ENCODE measurements at places on chromosomes 12 and 14.

GRCh38 chr14:87971010-87971409 lies 22.0 kb downstream of the GALC start:
- DNase-seq, result no peak

GRCh38 chr14:91143862-91144261 lies 30.0 kb downstream of the DGLUCY start:
- peak; percentile 47 for DNase-seq

- no peak for DNase-seq
Observed at GRCh38 chr12:127810041-127810440, 456.9 kb upstream of the TMEM132C start.

DNA sequence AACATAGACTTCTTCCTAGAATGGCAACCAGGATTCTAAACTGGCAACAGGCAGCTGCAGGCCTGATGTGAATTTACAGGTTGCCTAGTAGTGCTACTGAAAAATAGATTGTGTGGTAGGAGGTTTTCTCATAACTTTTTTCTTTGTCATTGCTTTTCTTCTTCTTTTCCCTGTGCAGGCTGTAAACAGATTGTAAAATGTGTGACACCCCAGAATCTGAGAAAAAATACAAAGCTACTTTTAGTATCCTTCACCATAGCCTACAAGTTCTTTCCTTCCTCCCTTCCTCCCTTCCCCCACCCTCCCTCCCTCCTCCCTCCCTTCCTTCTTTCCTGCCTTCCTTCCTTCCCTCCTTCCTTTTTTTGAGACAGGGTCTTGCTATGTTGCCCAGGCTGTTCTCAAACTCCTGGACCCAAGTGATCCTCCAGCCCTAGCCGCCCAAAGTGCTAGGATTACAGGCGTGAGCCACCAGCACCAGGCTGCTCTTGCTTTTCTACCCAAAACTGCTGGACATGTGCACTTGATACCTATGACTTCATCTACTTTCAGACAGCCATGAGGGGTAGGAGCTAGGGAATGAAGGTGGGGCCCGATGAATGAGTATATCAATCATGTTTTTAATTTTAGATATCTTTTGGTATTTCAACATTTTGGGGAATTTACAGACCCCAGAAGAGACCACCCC lies 114.2 kb upstream of the EEA1 start:
- DNase-seq, result no peak

- no peak for DNase-seq
Observed at GRCh38 chr14:31544816-31545215, 16.4 kb upstream of the NUBPL start.

GRCh38 chr12:100171248-100171647 lies 28.6 kb upstream of the BLTP3B start:
- DNase-seq, result no peak

- DNase-seq, result no peak
Observed at GRCh38 chr12:44078273-44078672, 242.4 kb downstream of the TMEM117 start.

DNA sequence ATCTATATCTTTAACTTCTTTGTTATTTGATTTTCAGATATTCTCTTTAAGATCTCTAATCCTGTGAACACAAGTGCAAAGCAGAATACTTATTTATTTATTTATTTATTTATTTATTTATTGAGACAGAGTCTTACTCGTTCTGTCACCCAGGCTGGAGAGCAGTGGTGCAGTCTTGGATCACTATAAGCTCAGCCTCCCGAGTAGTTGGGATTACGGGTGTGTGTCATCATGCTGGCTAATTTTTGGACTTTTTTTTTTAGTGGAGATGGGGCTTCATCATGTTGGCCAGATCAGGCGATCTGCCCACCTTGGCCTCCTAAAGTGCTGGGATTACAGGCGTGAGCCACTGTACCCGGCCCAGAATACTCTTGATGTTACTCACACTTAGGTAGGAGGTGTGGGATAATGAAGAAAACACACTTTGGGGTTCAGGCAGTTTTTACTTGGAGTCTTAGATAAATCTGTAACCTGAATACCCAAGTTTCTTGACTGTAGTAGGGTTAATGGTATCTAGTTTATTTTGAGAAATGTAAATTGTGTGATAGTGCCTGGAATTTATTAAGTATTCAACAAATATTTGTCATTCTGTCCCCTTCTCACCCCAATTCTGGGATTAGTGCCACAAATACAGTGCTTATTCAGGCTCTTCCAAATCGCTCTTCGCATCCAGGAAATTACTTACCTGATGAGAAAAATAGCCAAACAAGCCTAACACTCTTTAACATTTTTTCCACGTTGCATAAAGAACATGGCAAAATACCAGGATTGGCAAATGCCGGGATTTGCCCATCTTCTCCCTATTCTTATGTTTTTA lies 33.0 kb downstream of the METAP2 start:
- no peak for DNase-seq

DNA sequence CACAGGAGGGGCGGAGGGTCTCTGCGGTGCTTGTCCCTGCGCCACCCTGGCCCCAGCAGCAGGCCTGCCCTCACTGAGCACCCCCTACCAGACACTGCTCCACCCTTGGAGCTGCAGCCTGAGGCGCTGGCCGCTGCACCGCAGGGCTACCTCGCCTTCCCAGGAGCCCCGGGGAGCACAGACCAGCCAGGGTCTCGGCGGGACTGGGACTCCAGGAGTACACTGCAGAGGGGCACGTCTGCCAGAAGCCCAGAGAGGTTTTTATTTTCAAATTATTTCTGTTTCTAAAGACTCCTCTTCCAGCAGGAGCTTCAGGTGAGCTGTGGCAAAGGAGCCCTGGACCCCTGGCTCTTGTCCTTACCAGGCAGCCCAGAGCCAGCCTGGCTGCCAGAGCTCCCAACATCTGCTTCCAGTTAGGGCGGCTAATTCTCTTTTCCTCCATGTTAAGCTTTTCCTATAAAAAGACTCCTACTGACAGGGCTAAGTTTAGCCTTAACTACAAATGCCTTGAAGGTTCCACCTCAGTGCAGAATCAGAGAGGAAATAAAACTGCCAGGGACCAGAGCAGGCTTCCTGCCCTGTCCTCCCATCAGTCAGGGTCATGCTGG lies 26.4 kb downstream of the DEGS2 start:
- no peak for DNase-seq

GRCh38 chr14:74518221-74518620 lies 24.7 kb downstream of the ISCA2 start:
- DNase-seq, result no peak

- DNase-seq, result peak; percentile 58
Observed at GRCh38 chr14:76984787-76985375, 43.6 kb downstream of the IRF2BPL start.

GRCh38 chr14:30935445-30935844 lies 61.1 kb downstream of the COCH start:
- DNase-seq, result no peak

DNA sequence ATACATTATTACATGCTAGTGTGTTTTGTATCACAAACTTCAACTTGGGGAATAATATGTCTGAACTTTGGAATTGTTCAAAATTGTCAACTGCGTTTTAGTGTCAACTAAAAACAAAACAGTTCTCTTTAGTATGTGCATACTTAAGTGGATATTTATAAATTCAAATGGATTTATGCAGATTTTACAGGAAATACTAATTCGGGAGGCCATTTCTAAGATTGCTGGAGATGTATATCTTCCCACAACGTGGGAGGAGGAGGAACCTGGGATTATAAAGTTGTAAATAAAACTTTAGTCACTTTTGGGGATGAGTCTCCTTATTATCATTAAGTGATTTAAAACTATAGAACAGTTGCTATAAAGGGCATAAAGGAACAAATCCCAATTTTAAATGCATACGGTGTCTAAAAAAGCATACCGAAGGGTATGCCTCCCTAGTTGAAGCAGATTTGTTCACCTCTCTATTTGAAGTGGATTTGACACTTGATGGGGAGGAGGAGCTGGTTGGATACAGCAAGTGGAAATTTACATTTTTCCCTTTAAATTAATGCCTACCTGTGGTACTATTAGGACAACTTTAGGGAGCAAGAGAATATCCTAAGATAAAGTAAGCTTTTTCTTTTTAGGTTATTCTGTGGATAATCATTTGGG lies 2.7 kb downstream of the PDE3A start:
- DNase-seq, result no peak

GRCh38 chr12:4829161-4829792 lies 80.4 kb upstream of the KCNA1 start:
- no peak for DNase-seq

DNA sequence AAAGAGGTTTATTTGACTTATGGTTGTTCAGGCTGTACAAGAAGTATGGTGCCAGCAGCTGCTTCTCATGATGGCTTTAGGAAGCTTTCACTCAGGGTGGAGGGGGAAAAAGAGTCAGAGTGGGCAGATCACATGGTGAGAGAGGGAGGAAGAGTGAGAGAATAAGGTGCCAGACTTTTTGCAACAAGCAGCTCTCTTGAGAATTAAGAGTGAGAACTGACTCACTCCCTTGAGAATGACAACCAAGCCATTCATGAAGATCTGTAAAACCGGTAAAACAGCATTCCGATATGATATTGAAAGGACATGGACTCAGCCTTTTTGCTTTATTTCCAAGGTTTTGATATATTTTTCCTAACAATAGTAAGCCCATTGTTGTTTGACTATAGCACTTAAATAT lies 501.2 kb downstream of the GALC start:
- no peak for DNase-seq

DNA sequence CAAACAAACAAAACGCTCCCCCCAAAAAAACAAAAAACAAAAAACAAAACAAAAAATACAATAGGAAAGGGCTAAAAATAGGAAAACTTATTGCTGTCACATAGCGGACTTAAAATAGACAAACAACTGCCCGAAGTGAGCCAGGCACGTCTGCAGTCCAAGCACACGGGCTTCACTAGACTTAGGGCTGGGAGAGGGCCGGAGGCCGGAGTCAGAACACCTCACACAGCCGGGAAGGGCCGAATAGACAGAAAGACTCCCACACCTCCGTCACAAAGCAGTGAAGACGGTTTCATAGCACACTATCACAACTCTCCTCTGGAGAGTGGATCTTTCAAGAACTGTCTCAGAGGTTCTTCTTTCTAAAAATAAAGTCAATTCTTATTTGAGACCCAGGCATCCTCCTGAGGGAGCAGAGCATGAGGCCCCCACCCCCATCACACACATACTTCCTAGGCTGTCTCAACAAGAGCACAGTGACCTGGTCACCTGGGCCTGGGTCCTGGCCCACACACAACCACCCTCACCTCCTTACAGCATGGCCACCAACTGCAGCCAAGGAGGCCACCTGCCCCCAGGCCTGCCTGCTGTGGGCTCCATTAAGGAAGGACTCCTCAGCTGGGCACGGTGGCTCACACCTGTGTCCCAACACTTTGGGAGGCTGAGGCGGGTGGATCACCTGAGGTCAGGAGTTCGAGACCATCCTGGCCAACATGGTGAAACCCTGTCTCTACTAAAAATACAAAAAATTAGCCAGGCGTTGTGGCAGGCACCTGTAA lies 6.7 kb downstream of the BAG5 start:
- no peak for DNase-seq

Measured in left hindlimb (tissue), 1 donor.